ENCODE measurements at places on chromosomes 6 and 20.
A peak's percentile ranks its signal among the peaks of the same experiment; 100 is the strongest.

DNA sequence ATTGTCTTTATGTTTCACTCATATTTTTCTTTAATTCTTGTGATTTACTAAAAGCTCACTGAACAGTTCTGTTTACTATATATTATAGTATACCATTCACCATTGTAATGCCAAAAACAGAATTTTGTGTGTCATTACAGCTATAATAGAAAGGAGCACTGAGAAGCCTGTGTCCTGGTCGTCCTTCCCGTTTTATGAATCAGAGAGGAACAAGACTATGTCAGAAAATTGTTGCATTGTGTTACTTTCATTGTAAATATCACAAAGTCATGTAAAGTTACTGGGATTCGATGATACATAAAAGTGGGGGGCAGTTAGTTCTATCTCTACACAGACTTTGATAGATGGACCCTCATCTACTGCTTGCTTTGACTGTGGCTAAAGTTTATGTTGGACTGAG, 145.1 kb downstream of the QKI start:
- DNase-seq: no peak

GRCh38 chr6:13854716-13855250, 40.4 kb upstream of the MCUR1 start:
- DNase-seq: no peak

DNA sequence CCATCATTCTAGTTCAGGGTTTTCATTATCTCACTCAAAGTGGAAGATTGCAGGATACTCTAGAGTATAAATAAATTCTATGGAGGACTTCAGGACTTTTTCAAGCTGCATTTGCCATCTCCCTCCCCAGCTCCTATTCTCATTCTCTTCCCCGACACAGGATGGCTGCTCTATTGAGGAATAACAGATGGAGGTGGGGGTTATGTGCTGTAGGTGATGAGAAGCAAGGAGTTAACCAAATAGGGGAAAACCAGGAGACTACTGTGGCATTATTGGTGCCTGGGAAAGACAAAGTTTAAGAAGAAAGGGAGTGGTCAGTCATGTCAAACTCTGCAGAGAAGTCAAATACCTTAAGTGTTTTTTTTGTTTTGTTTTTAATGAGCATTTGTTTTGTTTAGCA, 109.3 kb downstream of the GRIK2 start:
- DNase-seq: no peak

DNA sequence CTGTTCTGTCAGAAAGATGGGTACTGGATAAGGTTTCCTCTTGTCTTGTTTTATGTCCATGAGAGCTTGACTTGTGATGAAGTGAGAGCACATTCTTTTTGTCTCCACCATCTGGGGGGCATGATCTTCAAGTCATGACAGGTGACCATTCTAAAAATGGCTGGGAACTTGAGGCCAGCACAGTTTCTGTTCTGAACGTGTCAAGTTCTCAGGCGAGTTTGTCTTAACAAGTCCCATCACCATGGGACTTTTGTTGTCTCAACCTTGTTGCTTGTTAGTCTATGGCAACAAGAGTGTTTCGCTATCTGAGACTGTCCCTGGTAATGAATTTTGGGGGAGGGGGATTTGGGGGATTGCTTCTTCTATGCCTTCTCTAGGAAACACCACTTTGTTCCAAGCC, 25.6 kb upstream of the ENPP4 start:
- DNase-seq: no peak

DNA sequence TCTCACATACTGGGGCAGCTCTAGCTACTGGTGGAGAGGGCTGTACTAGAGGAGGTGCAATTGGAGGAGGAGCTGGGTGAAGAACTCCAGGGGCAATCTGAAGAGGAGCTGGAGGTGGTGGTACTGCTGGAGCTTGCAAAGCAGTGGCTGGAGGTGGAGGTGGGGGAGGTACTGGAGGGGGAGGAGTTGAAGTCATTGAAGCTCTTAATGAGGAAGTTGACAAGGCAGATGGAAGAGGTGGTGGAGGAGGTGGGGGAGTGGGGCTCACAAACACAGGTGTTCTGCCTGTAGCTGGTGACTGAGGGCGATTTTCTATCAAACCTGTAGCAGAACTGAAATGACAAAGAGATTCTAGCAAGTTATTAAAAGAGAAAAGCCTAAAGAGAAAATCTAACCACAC, 77.6 kb downstream of the WASF1 start:
- no peak for DNase-seq

- peak; percentile 77 for DNase-seq
Observed at GRCh38 chr20:1813674-1814635, 81.3 kb upstream of the SIRPA start.

DNA sequence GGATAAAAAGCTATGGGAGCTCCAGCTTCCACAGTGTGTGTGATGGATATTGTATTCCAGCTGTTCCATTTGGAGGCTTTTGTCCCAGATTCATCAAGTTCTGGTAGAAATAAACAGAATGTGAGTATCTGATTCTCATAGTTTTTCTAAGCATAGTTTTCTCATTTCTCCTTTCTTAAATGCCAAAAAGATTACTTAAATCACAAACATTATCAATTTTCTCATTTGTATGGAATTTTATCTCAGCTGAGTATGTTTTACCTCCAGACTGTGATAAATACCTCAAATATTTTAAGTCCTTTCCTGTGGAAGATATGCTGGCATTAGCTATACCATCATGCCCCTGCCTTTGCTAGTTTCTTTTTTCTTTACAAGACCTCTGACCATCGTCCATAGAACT, 767.3 kb downstream of the TFAP2A start:
- no peak for DNase-seq

Measured in AG10803 (cell line).